ENCODE measurements at places on chromosomes 1 and 21.

DNA sequence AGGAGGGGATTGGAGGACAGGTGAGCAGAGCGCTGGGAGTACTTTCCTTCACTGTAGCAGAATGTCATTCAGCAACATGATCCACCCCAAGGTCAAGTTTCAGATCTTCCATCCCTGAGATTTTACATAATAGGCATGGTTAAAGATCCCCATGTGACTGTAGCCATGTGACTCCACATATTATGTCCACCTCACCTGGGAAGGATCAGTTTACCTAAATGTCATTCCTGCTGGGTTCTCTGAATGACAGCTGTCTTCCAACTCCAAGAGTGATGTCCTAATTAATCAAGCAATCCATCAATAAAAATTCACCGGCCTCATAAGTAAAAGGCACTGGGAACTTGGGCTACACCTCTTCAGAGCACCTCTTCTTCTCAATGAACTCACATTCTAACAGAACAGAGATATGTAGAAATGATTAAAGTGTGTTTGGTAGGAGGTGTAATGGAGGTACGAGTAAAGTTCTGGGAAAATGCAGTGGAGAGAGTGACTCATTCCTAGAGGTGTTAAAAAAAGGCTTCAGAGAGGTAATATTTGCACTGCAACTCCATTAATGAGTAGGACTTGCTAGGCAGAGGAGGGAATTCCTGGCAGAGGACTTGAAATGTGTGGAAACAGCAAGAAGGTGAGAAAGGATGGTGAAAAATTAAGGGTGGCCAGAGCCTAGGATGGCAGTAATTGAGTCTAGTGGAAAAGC lies 22.2 kb upstream of the MAPKAPK2 start:
- no peak overlapping the region for H3K4me3 ChIP-seq
- H3K27me3 ChIP-seq: peaks cover 56% of the 10 kb centered on the region
- no peak for DNase-seq
- no peak overlapping the region for H3K27ac ChIP-seq

DNA sequence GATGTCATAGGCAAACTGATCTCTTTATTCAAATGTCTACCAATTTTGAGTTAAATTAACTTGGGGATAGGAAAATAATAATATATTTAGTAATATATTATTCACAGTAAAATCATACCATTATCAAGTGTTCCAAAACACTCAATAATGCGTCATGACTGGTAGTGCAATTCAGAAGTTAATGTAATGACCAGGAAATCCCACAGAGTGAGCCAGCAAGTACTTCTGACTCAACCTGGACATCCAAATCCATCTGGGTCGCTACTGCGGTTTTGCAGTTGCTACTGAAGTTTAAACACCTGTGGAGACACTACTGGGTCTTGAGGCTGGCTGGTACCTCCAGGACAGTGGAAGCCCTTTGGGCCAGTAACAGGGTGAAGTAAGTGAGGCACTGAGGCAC lies 44.8 kb downstream of the DPYD start:
- H3K4me3 ChIP-seq: no peak overlapping the region
- H3K27me3 ChIP-seq: no peaks in the 10 kb centered on the region
- peaks cover 18% of the 10 kb centered on the region for H3K4me1 ChIP-seq

DNA sequence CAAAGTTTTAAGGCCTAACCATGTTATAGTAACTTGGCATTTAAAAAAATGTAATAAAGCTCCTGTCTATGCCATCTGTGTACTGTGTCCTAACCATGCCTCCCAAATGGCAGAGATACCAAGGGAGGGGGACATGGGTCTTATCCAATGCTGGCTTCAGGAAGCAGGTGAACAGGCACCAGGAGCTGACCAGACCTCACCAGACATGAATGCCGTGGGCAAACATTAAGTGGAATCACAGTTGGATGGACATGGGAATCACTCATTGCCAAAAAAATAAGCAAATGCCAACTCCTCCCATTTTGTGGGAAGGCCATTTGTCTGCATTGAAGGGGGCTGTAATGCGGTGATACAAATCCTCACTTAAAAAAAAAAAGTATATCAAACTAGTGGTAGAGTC lies 22.9 kb downstream of the PROX1 start:
- H3K4me3 ChIP-seq: no peak overlapping the region
- DNase-seq: no peak
- no peaks in the 10 kb centered on the region for H3K4me1 ChIP-seq

DNA sequence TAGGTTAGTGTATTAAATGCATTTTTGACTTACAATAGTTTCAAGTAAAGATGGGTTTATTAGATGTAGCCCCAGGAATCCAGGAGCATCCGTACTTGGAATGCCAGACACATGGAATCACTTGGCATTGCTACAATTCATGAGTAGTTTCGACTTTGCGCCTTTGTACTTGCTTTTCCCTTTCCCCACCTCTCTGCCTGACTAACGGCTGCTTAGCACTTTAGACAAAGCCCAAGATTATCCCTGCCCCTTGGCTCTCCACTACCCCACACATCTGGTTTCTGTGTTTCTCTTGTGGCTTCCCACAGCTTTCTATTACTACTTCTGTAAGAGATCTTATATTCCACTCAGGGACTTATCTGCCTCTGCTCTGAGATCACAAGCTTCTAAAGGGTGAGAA lies 397.7 kb upstream of the POU3F1 start:
- peaks cover 94% of the 10 kb centered on the region for H3K27me3 ChIP-seq
- H3K36me3 ChIP-seq: no peaks in the 10 kb centered on the region
- no peak overlapping the region for H3K4me3 ChIP-seq
- H3K27ac ChIP-seq: no peak overlapping the region

DNA sequence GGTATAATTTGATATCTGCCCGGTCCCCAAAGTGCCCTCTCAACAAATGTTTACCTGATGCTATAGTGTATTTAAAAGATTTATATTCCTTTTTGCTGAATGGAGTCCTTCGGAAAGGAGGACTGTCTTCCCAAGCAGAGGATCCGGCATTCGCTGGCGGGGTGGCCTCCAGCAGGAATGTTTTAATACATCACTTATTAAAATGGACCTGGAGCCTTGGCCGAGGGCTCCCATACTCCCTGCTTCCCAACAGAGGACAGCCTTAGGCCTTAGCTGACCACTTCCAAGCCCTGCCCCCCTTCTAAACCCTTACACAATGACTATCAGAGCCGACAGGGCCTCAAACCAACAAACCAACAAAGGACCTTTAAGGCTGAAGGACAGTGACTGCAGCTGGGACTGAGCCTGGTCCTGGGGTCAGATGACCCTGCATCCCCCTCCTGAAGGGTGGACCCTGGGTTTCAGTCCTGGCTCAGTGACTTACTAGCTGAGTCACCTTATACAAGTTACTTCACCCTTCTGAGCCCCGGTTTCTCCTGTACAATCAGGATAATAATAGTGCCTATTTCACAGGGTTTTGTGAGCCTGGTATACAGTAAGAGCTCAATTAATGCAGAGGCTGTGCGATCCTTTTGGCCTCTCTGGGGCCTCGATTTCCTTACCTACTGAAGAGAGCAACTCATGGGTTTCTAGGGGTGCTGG lies 5.6 kb downstream of the CAMK2N1 start:
- DNase-seq: no peak
- H3K4me1 ChIP-seq: peaks cover 18% of the 10 kb centered on the region
- no peak overlapping the region for H3K4me3 ChIP-seq
- peaks cover 7% of the 10 kb centered on the region for H3K36me3 ChIP-seq
- no peak overlapping the region for H3K27ac ChIP-seq

DNA sequence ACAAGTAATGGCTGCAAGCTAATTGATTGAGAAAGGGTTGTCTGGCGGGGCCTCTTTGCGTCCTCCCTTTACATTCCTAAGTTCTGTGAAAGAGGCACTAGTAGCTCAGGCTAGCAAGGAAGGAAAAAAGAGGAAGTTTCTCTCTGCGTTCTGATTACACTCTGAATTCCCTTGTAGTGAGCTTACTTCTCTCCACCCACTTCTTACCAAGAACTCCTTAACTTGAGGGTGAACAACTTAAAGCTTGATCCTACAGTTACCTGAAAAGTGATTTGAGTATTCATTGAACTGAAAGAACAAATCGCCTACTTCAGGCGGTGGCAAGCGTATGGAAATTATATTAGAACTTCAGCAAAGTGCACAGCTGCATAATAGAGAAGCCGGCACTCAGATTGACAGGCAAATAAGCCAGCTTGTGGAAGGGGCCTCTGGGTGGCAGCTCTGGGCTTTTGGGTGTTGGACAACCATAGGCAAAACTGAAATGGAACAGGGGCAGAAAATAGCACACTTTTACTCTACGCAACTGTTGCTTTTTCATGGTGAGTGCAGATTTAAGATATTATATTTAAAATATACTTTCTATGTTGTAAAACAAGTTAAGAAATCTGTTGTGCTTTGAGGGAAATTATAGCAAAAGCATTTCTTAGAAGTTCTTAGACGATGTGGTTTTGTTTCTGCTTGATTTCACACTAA lies 464.5 kb downstream of the USP25 start:
- H3K4me1 ChIP-seq: no peaks in the 10 kb centered on the region
- no peak overlapping the region for H3K27ac ChIP-seq

DNA sequence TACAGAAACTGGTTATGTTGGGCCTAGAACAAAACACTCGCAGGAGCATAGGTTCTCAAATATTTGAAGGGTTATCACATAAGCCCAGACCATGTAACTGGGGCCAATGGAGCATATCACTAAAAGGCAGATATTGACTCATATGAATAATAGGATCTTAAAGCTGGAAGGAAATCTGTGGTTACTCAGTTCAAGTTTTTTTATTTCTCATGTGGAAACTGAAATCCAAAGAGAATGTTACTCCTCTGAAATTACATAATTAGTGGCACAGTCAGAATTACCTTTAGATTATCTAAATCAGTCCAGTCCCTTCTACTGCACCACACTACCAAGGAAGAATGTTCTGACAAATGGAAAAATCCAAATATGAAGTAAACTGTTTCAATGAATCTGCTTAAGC lies 12.0 kb downstream of the SLAMF8 start:
- H3K36me3 ChIP-seq: peaks cover 5% of the 10 kb centered on the region
- DNase-seq: no peak
- H3K27me3 ChIP-seq: no peaks in the 10 kb centered on the region
- H3K27ac ChIP-seq: no peak overlapping the region
- peaks cover 16% of the 10 kb centered on the region for H3K4me1 ChIP-seq

DNA sequence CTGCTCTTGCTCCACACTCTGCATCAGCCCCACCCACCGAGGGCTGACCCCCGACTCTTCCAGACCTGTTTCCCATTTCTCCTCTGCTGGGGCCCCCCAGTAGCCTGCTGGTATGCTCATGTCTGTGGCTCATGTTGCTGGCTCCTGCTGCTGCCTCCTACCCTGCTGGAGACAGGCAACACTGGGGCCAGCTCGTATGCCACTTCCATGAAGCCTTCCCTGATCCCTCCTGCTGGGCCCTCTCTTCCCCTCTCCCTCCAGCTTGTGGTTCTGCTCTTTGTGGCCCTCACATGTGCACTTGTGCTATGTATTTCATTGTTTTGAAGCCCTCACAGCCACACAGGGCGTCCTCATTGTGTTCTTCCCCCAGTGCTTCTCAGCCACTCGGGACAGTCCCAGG lies 40.5 kb downstream of the CNN3 start:
- no peak overlapping the region for H3K27ac ChIP-seq
- no peak for DNase-seq
- peaks cover 11% of the 10 kb centered on the region for H3K27me3 ChIP-seq
- peaks cover 15% of the 10 kb centered on the region for H3K4me1 ChIP-seq
- H3K4me3 ChIP-seq: no peak overlapping the region

GRCh38 chr1:228278432-228278941 lies 70.6 kb downstream of the OBSCN start:
- H3K27ac ChIP-seq: no peak overlapping the region
- peaks cover 4% of the 10 kb centered on the region for H3K36me3 ChIP-seq
- H3K4me1 ChIP-seq: peaks cover 15% of the 10 kb centered on the region
- no peak overlapping the region for H3K4me3 ChIP-seq
- H3K27me3 ChIP-seq: no peaks in the 10 kb centered on the region
- no peak for DNase-seq

All from central memory CD8-positive, alpha-beta T cell (primary cell).